Activated CD4-positive, alpha-beta T cell treated with anti-CD3 and anti-CD28 coated beads, Interleukin-2, amount 50 U/mL, for 24 hours (primary cell): ENCODE measurements at places on chromosomes 6 and 20.
A peak's percentile ranks its signal among the peaks of the same experiment; 100 is the strongest.

DNA sequence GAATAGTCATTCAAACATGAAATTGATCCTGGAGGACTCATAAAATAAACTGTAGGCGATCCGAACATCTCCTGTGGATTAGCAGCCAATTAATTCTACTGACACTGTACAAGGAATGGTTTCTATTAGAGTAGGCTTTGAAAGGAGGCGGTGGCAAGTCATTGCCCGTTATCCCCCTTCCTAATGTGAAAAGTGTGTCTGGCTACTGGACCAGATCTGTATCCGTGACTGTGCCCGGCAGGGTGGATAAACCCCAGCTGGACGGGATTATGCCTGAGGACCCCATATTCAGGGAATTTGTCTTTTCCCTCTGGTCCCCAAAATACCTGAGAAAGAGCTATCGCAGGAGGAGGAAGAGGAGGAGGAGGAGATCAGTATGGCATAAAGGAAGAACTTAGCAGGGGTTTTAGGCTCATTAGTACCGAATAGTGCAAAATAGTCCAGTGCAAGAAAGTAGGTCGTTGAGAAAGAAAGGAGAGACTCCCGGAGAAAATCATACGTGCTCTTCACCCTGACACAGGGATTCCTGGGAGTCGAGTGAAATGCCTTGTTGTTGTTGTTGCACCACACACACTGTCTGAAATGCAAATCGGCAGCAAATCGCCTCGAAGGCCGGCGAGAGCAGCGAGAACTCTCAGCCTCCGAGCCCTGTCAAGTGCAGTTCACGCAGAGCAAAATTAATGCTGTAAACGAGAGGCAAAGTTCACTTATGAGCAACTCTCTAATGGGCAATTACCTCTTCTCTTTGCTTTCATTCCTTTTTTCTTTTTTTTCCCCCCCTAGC lies 178.9 kb upstream of the ARID1B start:
- no peak for DNase-seq

GRCh38 chr6:140494321-140495108 lies 1120.1 kb upstream of the CITED2 start:
- DNase-seq = no peak

DNA sequence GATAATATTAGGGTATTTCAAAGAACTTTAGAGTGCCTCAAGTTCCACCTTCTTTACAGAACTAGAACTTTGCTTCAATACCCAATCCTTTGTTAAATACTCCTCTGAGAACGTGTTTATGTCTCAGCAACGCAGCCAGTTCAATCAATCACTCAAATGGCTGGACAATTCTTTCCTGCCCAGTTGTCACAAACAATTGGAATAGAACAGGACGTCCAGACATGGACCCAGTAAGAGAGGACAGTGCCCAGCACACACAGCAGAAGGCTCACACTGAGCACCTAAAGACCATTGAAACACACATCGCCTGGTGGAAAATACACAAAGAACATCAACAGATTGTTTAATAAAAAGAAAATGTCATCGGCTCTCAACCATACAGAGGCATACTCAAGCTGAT lies 140.6 kb downstream of the TTLL2 start:
- no peak for DNase-seq

DNA sequence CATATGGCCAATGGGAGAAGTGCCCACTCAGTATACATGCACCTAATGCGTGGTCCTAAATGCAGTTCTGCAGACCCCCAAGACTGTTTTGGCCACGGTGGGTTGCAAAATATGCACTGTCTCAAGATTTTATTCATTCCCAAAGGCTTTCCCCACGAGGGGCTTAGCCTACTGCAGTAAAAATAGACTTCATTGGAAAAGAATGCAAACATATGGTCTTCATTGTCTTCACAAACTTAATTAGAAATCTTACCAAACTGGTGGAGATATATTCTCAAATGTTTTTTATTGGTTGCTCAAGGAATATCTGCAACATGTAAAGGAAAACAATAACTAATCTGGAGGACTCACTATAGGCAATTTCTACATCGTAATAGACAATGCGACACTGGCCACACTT lies 31.6 kb upstream of the PRL start:
- DNase-seq = no peak

DNA sequence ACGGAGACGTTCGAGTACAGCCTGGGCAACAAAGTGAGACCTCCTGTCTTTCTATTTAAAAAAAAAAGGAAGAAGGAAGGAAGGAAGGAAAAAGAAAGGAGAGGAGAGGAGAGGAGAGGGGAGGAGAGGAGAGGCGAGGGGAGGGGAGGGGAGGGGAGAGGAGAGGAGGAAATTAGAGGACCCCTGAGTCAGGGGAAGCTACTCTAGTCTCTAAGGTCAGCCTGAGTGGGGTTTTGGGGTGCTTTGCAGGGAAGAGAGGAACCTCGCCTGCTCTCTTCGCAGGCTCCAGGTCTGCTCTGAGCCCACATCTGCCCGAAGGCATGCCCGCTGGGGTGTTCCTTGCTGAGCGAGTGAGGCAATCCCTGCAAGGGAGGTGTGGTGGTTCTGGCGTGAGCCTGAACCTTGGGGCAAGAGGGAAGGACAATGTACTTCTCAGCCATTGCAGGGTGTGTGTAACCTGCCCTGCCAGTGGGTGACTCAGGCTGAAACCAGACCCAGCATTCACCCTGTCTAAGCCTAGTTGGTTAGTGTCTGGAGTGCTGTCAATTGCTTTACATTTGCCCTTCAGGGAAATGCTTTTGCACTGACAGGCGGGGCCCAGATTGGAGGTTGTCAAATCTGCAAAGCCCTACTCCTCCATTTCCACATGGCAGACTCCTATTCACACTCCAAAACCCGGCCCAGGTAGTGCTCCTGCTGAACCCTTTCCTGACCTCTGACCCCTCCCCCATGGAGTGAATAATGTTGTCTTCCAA lies 15.3 kb upstream of the MMP9 start:
- no peak for DNase-seq

DNA sequence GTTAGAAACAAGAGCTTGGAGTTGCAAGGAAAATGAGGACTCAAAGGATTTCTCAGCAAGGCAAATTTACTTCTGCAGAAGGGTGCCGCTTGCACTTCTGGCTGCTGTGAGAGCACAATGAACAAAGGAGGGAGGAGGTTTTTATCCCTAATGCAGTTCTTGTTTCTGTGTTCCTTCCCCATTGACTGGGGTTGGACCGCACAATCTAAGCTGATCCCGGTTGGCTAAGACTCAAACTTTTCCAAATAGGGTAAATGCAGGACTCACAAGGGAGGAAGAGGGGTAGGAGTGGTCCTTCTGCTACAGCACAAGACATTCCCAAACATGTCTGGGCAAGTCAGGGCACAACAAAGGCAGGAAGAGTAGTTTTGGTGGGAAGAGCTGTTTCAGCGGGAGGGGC lies 249.6 kb upstream of the MOCS1 start:
- no peak for DNase-seq

DNA sequence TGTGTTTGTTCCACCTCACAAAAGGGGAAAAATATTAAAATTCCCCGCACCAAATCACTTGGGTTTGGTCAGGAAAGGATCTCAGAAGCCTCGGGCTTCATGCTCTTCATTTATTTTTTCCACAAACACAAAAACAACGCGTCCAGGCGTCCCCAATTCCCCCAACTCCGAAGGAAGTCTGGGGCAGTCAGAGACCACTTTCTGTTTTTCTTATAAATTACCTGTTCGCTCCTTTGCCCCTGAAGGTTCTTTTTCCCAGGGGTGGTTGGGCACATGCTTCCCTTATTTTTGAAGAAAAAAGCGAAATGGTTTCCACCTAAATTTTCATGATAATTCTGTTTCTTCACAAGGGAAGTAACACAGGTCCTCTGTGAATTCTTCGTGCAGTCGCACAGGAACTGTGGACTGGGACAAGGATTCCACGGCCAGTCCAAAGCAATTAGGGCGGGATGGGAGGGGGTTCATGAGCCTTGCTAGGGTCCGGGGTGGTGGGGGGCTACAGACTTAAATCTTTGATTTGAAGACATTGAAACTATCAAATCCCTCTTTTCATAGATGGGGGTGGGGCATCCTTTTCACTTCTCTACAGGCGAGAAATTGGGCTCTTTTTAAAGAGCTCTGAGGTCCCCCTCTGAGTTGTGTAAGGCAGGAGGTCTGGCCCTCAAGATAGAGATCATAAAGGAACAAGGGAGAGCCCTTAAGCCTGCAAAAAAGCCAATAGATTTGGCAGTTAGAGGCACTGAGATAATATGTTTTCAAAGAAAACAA lies 30.5 kb upstream of the HFE start:
- no peak for DNase-seq

DNA sequence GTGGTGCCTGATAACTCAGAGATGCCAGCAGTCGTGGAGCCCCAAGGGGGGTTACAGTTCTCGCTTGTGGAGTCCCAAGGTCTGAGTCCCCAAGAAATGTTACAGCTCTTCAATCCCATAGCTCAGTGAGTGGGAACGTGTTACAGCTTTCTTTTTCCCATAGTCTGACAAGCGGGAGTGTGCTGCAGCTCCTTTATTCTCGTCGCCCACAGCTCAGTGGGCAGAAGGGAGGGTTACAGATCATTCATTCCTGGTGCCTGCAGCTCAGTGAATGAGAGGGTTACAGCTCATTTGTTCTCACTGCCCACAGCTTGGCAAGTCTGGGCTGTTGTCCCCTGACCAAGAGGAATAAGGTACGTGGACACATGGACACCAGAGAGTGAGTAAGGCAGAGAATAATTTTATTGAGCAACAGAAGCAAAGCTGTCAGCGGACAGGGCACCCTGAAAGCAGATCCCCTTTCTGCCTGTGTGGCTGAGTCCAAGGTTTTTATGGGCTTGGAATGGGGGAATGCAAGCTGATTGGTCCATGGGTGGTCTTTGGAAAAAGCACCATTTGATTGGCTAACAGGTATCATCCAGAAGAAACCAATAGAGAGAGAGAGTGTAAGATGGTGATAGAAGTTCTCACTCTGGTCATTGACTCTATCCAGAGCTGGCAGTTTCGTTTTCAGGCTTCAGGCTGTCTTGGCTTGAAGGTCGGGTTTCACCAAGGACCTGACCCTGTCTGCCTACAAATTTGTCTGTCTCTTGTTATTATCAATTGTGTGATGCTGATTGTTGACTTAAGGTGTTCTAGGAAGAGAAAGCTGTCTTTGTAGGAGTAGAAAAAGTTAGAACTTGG lies 16.4 kb downstream of the RNF217 start:
- DNase-seq = no peak

DNA sequence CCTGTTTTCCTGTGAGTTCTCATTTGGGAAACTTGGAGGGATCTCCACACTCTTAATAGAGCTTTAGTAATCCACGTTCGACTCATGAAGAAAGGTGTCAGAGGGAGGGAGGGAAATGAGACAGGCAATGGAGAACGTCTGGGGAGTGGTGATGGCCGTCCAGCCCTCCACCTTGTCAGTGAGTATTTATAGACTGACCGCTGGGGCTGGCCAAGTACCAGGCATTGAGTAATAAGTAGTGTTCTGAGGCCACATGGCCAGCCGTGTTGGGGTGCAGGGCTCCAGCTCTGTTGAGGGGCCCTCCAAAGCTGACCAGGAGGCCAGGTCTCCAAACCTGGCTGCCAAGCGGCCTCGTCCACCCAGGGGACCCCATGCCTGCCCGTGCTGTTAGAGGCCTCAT lies 11.3 kb upstream of the DSN1 start:
- DNase-seq = no peak

- DNase-seq = no peak
These were observed 203.5 kb downstream of the HACE1 start for GRCh38 chr6:104656235-104656634.

GRCh38 chr6:37302086-37302686 lies 44.2 kb upstream of the TMEM217 start:
- no peak for DNase-seq

DNA sequence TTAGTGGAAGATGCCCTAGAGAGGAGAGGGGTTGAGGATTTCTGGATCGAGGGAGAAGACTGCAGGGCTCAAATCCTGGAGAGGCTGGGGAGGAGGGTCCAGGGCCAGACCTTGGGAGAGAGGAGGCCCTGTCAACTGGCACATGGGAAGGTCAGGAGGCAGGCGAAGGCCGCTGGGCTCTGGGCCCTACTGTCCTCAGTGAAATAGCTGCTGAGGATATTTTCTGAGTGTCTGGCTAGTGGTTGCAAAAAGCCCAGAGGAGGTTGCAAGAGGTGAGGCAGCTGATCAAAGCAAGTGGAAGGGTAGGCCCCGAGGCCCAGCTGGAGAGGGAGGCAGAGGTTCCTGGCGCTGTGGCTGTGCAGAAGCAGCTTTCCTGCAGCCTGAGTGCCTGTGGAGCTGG lies 103.4 kb upstream of the MLN start:
- no peak for DNase-seq

DNA sequence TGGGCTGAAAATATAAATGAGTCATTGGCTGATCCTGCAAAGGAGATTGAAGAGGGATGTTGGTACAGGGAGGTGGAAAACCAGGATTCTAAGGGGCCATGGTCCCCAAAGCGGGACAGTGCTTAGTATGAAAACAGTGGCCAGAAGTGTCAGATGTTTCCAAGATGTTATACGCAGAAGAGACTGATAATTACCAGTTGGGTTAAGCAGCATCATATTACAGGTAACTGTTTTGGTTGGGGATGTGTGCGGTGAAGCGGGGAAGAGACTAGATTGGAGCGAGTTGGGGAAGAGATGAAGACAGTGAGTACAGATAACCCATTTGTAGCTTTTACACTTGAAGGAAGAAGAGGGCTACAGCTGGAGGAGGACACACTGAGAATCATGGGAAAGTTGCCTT lies 80.8 kb downstream of the PLEKHG1 start:
- DNase-seq = no peak

DNA sequence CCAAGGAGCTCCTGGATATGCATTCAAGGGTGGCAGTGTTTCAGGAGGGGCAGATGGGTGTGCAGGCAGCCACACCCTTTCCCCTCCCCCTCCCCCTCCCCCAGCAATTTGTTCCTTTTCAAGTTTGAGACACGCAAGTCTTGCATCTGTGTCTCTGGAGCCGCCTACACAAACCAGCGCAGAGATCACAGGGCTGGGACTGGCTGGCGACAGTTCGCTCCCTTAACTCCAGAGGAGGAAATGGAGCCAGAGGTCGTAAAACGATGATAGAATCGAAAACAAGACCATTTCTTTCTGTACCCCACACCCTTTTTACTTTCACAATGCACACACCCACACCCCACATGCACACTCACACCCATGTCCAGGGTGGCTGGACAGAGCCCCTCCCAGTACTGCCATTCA lies 163.1 kb downstream of the LY86 start:
- peak; percentile 27 for DNase-seq

GRCh38 chr20:51042064-51042463 lies 19.2 kb upstream of the KCNG1 start:
- no peak for DNase-seq

DNA sequence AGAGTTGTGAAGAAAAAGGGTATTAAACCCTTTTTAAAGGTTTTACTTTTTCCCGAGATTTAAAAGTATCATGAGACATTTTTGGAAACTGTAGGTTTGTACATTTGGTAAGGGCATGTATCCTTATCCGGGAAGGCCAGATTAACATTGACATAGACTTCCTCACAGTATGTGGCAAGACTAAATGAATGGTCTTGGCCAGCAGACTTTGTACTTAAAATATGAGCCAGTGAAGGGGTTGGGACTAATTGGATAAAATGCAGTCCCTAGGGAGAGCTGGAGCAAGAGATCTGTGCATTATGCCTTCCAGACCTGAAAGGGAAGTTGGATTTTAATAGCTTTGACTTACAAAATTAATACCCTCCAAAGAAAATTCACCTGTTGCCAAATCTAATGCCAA lies 60.4 kb upstream of the CCN2 start:
- no peak for DNase-seq

GRCh38 chr20:64072498-64073063 lies 6.7 kb downstream of the RGS19 start:
- no peak for DNase-seq
